ENCODE measurements at places on chromosomes 1 and 21.

- DNase-seq = no peak
Measured at GRCh38 chr1:90925928-90926869, 95.6 kb downstream of the ZNF644 start.

GRCh38 chr1:38686927-38687255 is 172.7 kb downstream of the RRAGC start:
- no peak for DNase-seq

DNA sequence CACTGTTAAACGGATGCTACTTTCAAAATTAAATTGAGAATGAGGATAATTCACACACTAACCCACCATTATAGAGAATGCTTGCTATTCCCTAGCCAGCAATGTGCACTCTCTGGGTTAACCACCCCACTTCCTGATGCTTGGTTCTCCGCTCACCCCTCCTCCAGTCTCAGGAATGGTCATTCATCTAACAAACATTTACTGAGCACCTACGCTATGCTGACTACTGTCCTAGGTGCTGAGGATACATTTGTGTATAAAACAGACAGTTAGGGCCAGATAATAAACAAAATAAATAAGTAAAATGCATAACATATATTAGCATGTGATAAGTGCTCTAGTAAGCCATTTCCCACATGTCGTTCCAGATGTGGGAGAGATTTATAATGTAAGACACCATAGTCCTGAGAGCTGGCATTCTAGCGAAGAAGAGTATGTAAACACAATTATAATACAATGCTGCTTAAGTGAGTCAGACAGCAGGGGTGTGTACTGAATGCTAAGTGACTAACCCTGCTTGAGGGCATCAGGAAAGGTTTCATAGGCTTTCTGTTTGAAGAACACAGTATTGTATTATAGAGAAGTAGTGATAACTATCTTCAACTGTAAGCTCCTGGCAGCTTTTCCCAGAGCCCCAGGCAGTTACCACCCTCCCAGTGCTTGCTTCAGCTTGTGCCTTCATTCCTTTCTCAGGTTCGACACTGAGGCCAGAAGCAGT is 126.7 kb upstream of the CACHD1 start:
- no peak for DNase-seq

- DNase-seq = no peak
Measured at GRCh38 chr1:5269901-5270300, 615.5 kb downstream of the AJAP1 start.

GRCh38 chr1:167541003-167541402 is 12.6 kb downstream of the CREG1 start:
- no peak for DNase-seq

DNA sequence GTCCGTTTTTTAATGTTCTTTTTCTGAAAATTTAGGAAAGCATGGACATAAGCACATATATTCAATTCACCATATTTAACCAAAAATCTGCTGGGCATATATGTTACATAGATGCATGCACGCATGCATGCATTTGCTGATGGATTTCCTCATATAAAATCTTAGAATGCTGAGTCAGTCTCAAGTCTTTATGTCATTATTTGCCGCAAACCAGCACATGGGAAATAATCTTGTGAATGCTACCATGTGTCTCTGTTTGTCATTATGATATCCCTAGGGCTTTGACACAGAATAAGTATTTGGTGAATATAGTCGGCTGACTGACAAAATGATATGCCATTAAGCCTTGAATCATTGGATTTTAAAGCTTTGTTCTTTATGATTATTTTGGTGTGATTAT is 776.5 kb downstream of the KCNT2 start:
- DNase-seq = no peak

GRCh38 chr1:226813671-226814591 is 56.5 kb upstream of the PSEN2 start:
- no peak for DNase-seq
